Forelimb muscle (tissue), 1 donor: ENCODE measurements at places on chromosomes 7 and 10. TPM values are rescaled to one million over a fixed set of nuclear protein-coding genes. Genes with fewer than 3 reads are reported as not detected.

The ANKRD30A gene
- not detected for polyA plus RNA-seq

The PRSS37 gene
- not detected for polyA plus RNA-seq

The CALHM2 gene
- polyA plus RNA-seq = 14.4 TPM

The PNLIPRP1 gene
- not detected for polyA plus RNA-seq

- no peak for DNase-seq
These were observed 18.8 kb downstream of the CRHR2 start for GRCh38 chr7:30663414-30663813.

GRCh38 chr10:4033341-4033896 is 248.4 kb upstream of the KLF6 start:
- DNase-seq = no peak

DNA sequence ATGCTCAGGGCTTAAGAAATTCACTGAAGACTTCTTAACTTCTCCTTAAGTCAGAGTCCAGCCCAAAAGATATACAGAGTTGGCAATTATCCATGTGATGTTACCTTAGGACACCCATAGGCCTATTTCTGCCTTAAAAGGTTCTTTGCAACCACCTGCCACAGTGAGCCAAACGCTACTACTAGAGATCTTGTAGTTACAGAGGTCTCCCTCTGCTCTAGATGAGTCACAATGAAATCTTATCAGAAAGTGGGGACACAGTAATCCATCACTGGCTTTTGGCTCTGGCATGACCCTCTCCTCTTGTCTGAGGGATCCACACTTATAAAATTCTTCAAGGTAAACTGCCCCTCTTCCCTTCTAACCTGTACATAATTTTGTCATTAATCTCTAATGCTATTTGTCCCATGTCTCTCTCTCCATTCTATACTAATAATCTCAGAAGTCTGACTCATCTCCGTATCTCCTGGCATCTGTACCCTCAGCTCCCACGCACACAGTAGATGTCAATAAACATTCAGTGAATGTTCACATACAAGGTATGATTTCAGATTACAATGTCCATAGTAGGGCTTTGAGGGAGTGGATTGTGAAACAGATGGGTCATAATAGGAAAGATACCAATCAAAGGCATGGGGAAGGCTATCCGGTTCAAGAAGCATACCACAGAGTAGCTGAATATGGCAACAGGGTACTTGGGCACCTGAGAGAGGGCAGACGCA is 112.1 kb downstream of the SGMS1 start:
- no peak for DNase-seq

The TEX36 gene
- not detected for polyA plus RNA-seq
